Lung (tissue), 17 donors: ENCODE measurements at places on chromosomes 3 and 15. TPM values are rescaled to one million over a fixed set of nuclear protein-coding genes. Genes with fewer than 3 reads are reported as not detected.

RPL39L gene
- 5.0 TPM for total RNA-seq

PLCH1 gene
- 22.8 TPM for total RNA-seq

SPINK8 gene
- total RNA-seq = not detected

GOLGA8T gene
- 0.80 TPM for total RNA-seq

RHCG gene
- total RNA-seq = 0.17 TPM
